Mesenchymal stem cell (in vitro differentiated cells and primary cell): ENCODE measurements at places on chromosomes 5 and 9.

- no peak for DNase-seq
Measured at GRCh38 chr5:83422284-83422683, 49.3 kb upstream of the VCAN start.

DNA sequence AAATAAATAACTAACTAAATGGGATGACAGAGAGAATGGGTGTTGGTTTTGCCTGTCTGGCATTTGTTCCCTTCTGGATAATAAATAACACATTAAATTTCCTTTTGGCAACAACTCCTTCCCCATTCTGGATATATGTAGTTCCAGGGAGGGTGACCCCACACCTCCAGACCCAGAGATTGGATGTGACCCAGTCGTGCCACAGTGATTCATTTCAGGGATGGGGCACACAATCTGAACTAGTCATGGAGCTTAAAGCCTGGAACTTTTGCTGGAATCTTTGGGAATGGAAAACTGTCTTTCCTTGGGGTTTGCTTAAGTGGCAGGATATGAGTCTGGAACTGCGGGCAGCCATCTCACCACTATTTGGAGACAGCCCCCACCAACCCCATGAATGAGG, 11.3 kb downstream of the KLF9 start:
- peak; percentile 54 for DNase-seq

GRCh38 chr5:93577854-93578812, 2.9 kb downstream of the NR2F1-AS1 start:
- peak; percentile 63 for DNase-seq

DNA sequence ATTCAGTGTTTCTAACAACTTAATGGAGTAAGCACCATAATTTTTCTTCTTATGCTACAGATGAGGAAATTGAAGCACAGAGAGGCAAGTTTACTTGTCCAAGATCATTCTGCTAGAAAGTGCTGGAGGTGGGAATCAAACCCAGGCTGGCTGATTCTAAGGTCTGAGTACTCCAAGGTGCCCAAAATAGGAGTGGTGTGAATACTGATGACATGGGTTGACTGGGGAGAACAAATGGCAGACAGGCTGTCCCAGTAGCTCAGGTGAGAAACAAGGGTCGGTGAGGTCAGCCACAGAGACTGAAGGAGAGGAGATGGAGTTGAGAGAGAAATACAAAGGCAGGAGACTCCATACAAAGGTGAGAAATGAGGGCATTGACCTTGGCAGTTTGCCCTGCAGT, 144.5 kb upstream of the EGFLAM start:
- no peak for DNase-seq

- DNase-seq, result peak; percentile 30
Measured at GRCh38 chr9:12723409-12724028, 30.3 kb downstream of the TYRP1 start.

DNA sequence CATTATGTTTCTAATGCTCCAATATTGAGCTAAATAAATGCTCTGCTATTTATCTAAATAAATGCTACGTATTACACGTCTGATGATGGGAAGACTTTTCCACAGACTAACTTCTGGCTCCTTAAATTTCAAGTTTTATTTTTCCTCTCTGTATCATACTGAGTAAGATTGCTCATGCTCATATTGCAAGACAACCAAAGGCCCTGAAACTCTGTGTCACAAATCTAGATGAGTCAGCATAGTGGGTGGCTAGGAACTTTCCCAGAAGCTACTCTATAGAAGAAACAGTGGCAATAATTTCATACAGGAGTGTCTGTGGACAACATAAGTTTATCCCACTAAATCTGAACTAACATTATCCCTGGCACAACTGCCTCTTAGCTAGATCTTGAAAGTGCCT, 53.0 kb upstream of the RFX3 start:
- peak; percentile 55 for DNase-seq

- DNase-seq, result peak; percentile 81
Measured at GRCh38 chr5:25489834-25490538, 845.2 kb upstream of the CDH10 start.

DNA sequence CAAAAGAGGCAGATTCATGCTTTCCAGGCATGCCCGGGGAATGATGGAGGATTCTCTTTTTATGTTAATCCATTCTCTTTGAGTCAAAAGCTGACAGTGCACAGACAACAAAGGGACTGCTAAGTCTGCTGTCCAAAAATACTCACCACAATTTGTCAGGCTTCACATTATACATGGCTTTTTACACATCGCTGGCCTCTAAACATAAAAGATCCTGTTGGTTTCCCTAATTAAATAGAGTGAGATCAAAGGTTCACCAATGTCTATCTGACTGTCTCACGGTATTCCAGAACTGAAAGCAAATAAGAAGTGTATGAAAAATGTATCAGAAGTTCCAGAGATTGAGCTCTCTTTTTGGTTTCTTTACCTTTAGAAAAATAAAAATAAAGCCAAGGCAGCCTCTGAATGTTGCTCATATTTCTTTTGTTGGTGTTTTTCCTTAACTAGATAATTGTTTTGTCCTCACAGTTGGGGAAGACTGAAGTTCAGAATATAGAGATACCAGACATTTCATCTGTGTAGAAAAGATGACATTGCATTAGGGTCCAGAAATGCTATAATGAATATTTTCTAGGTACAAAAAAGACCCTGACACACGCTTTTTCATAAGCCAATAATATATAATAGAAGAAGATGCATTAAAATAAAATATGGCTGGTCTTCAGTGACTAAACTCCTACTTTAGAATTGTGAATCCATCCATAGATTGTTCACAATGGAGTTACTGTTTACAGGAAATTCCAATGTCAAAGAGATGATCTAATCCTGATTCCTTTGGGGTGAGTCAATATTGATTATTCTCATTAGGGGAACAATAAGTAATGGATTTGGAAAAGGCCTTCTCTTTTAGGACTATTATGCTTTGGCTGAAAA, 688.2 kb upstream of the CDH6 start:
- DNase-seq, result peak; percentile 29

- DNase-seq, result no peak
Measured at GRCh38 chr5:75028090-75028489, 24.3 kb downstream of the GCNT4 start.

GRCh38 chr9:121344184-121344583, 25.9 kb downstream of the STOM start:
- DNase-seq, result peak; percentile 26

DNA sequence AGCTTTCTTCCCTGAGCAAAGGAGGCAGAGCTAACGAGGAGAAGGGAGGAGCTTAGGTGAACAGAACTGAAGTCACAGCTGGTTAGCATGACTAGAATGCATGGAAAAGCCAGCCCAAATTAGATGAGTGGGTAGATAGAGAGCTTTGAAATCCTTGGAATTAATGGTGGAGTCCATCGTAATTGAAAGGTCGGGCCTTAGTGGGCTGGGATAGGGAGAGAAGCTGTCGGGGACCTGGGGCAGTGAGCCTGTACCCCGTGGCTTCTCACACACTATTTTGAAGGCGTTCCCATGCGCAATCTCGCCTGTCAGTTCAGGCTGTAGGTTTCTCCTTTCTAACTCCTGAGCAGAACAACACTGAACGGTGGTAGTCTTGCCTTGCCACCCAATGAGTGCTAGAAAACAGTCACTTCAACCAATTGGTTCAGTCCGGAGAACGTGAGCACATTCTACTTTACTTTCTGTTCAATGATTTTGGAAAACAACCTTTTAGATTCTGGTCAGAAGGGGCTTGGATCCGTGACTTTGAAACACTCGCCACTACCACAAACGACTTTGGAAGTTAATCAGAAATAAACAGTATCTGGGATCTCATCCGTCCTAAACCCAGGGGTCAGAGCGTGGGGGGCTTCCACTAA, 655 bp upstream of the RAI14 start:
- DNase-seq, result peak; percentile 87

DNA sequence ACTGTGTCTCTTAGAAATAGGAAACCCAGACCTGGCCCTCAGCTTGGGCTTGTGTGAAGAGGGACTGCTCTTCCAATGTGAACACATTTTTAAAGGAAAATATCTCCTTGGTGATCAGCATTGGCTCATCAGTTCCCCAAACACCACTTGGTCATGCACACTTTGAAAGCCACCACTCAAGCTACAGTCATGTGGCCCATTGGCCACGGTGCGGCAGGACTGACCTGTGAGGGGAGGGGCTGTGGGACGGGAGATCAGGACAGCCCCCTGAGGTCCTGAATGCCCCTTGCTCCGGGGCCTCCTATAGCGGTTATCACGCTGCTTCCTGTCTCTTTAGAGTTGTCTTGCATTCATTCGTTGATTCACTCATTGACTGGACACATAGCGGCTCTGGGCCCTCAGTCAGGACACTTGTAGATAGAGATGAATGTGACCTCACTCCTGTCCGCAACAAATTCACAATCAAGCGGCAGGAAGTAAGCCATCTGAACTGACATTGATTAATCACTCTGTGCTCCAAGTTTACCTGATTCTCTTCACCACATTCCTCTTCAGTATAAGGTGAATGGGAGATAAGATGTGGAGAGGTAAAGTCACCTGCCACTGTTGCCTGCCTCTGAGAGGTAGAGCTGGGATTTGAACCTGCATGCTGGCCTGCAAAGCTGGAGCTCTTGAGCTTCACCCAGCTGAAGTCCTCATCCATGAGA, 73.1 kb downstream of the COL15A1 start:
- DNase-seq, result no peak

- DNase-seq, result no peak
Measured at GRCh38 chr5:170464280-170465127, 39.3 kb upstream of the KCNIP1 start.

DNA sequence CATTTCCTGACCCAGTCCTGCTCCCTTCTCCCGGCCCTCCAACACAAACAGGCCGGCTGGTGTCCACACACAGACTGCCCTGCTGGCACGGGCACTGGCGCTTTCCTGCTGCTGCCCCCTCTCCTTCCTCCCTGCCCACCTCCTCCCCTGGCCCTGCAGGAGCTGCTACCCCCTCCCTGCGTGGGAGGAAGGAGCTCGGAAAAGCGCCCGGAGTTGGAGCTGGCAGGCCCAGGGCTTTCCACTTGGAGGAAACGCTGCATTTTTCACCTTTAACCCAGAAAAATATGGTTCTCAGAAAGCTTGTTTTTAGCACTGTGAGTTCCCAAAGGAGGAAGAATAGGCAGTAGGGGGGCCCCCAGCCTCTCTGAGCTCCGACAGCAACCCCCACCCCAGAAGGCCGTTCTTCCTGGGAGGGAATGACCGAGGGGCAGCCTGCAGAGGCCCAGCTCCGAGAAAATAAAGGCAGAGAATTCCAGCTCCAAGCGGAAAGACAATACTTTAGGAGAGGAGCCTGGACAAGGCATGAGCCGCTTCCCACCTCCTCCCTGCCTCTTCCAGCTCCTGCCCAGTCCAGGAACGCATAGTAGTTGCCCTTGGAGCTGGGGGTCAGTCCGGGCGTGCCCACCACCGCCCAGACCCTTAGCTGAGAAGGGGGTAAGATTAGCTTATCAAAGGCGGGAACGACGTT, 88.9 kb downstream of the LIFR start:
- no peak for DNase-seq

DNA sequence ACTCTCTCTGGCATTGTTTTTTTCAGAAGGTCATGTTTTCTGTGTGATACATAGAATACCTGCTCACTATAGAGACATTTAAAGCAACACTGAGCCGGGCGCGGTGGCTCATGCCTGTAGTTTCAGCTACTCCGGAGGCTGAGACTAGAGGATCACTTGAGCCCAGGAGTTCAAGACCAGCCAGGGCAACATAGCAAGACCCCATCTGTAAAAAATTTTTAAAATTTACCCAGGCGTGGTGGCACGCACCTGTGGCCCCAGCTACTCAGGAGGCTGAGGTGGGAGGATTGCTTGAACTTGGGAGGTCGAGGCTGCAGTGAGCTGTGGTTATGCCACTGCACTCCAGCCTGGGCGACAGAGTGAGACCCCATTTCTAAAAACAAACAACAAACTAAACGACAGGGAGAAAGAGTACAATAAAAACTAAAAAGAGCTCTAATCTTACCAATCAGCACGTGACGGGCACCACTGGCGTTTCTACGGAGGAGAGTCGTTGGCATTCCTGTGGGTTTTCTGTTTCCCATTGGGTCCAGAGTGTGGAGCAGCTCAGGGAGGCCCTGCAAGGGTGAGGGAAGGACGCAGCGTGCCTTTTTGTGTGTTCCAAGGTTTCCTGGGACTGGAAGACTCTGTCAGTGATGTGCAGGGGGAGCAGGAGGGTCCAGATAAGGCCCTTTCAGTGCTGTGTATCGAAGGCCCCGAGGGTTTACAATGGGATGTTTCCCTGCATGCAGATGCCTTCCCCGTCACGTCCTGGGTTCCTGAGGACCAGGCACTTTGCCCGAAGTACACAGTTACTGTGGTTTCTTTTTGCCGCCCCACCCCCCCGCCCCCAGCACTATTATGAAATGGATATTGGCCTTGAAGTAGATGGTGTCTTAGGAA, 7.2 kb upstream of the RNU6ATAC start:
- DNase-seq, result peak; percentile 83

DNA sequence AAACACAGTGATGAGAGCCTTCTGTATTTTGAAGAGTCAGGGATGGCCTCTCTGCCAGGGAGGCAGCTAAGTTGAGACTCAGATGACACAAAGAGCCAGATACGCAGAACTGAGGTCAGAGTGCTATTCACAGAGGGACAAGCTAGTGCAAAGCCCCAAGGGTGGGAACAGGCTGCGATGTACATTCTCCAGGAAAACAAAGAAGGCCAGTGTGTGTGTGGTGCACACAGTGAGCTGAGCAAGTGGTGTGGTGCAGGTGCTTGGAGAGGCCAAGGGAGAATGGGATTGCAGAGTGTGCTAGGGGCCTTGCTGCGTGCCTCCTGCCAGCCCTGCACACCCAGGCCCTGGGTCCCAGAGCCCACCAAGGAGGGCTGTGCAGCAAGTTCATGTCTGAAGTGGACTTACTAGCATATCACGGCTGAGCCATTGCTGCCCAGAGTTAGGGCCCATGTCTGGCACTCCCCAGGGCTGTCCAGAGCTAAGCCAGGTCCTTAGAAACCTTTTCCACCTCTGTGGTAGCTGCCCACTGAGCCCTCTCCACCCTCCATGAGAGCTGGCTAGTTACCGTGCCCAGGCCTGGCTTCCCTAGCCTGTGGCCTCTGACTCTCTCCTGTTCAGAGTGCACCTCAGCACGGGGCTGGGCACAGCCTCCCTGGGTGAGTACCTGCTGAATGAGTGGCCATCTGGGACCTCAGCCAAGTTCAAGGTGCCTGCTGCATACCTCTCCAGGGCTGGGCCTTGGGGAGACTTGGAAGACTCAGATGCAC, 9.3 kb downstream of the SLC25A48 start:
- DNase-seq, result no peak

DNA sequence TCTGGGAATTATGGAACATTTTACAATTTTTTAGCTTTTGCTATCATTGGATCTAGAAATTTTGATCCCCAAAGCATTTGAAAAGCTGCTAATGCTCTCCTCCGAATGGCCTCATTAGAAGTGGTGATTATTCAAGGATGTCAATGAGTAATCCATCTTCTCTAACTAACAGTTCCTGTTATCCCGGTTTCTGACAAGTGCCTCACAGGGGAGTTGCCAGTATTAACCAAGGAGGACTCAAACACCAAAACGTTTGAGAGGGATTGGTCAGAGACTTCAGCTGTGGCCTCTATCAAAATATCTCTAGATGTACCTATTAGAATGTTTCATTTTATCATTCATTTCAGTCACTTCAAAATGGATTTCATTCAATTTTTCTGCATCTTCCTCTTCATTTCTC, 208.3 kb upstream of the ITGA1 start:
- DNase-seq, result no peak

GRCh38 chr5:141867139-141867538, 11.1 kb downstream of the PCDH1 start:
- DNase-seq, result no peak

- DNase-seq, result peak; percentile 23
Measured at GRCh38 chr5:44389090-44389822, at the start of gene FGF10. Gene FGF10 (minus strand): TSS chr5:44389420. CDS start chr5:44388682, 738 bp downstream.
